ENCODE measurements at places on chromosomes 3 and 15.

DNA sequence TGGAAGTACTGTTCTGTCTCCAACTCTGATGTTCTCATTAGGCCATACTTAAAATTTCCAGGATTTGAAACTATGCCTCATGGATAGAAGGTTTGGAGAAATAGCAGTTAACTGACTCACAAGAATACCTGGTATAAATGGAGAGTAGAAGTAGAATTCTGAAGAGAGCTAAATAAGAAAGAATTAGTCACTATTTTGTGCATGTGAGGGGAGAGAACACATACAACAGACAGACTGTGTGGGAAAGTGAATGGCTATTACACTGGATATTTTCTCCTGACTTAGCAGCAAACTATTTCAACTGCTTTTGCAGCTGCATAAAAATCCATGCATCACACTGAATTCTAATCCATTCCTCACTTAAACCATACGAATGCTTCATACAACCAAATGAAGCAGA is 71.3 kb downstream of the C3orf70 start:
- DNase-seq = no peak

DNA sequence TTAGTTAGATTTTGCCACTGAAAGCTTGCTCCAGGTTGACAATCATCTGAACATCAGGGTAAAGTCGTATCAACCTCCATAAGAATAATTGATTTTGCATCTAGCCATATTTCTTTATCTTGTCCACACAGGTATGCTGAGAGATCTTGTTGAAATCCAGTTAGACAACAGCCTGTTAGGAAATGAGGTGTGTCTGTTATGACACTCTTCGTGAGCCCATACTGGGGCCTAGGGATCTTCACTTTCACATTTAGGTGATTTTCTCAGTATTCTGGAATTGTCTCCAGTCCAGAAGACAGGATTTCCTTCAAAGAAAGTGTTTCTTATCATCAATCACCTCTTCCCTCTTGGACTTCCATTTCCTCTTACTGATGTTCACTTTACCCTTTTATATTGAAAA is 18.1 kb downstream of the DNAJB11 start:
- no peak for DNase-seq

- no peak for DNase-seq
Measured at GRCh38 chr3:182239316-182239715, 527.6 kb downstream of the SOX2 start.

DNA sequence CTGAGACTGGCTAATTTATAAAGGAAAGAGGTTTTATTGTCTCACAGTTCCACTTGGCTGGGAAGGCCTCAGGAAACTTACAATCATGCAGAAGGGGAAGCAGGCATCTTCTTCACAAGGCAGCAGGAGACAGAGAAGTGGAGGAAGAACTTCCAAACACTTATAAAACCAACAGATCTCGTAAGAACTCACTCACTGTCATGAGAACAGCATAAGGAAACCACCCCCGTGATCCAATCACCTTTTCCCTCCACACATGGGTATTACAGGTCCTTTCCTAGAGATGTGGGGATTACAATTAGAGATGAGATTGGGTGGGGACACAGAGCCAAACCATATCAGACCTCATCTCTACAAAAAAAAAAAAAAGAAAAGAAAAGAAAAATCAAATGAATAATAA is 25.7 kb downstream of the CGGBP1 start:
- DNase-seq = no peak

DNA sequence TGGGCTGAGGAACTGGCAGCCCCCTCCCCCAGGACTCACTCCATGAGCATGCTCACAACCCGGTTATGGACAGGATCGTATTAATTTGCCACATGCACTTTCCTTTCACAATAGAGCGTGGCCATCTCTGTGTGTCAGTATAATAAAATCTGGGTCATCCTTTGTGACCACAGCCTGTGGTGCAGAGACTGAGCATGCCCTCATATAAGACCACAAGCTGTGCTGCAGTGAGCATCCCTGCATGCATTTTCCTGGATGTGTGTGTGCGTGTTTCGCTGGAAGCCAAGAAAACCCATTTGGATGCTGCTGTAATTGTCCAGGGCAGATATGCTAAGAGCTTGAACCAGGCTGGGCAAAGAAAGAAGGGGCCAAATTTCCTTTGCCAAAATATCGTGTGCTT is 39.7 kb downstream of the CYP11A1 start:
- no peak for DNase-seq

GRCh38 chr3:197203714-197204146 is 94.7 kb downstream of the DLG1 start:
- no peak for DNase-seq

GRCh38 chr3:58160399-58160798 is 50.4 kb downstream of the DNASE1L3 start:
- no peak for DNase-seq

GRCh38 chr3:120039642-120040610 is 54.3 kb downstream of the GSK3B start:
- no peak for DNase-seq

- no peak for DNase-seq
Measured at GRCh38 chr15:41948490-41948889, 23.9 kb downstream of the EHD4 start.

GRCh38 chr3:59606638-59607266 is 556.9 kb upstream of the CFAP20DC start:
- DNase-seq = no peak

DNA sequence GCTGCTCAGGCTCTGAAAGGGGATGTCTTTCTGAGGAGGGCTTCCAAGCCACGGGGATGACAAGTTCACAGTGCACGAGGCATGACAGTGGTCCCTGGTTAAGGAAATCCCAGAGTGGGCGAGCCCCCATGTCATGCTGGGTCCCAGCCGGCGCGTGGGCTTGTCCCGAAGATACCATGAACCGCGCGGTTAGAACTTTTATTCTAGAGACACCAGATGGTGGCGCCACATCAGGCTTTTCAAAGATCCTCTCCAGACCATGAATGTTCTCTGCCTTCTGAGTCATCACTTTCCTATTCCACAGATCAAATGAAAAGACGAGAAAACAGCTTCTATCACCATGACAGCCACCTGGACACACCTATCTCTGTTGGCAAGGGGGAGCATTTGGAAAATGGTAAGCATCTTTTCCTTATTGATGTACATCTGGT is 227.8 kb upstream of the LYSMD4 start:
- DNase-seq = no peak

DNA sequence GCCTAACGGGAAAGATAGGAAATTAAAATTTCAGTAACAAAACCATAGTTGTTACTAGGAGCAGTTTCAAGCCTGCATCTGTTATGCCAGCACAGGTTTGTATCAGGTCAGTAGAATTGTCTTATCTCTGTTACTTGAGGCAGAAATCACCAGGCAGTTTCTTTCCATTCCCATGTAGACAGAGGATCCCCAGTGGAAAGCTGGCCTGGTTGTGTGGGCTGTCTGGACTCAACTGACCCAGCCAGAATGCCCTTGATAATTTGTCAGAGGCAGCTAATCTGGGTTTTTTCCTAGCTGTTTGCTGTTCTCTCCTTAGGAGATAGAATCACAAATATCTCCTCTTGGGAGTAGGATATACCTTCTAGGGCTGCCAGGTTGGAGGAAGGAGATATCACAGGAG is 1044.7 kb downstream of the IGSF11 start:
- DNase-seq = no peak

- DNase-seq = no peak
Measured at GRCh38 chr3:170130532-170130931, 51.0 kb downstream of the PHC3 start.

DNA sequence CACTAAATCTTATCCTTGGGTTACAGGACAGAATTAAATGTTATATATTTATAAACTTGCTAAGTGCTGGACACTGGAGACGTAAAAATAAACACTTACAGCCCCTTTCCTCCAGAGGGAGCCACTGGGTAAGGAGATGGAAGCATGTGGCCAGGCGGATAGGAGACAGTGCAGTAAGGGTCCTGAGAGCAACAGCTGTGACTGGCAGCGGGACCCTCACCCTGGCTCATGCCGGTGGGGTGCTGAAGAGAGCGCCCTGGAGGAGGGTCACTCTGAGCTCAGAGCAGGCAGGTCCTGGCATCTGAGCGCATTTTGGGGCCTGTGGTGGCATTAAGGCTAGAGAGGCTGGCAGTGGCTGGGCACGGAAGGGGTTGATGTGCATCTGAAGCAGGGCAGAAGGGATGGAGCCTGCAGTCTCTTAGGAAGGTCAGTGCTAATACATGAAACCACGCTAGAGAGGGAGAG is 16.0 kb downstream of the SEC61A1 start:
- no peak for DNase-seq

GRCh38 chr3:135197246-135197645 is 402.2 kb downstream of the EPHB1 start:
- no peak for DNase-seq

GRCh38 chr3:18740631-18741583 is 315.8 kb upstream of the SATB1 start:
- peak; percentile 83 for DNase-seq

- no peak for DNase-seq
Measured at GRCh38 chr15:95051861-95052260, 820.5 kb downstream of the MCTP2 start.

DNA sequence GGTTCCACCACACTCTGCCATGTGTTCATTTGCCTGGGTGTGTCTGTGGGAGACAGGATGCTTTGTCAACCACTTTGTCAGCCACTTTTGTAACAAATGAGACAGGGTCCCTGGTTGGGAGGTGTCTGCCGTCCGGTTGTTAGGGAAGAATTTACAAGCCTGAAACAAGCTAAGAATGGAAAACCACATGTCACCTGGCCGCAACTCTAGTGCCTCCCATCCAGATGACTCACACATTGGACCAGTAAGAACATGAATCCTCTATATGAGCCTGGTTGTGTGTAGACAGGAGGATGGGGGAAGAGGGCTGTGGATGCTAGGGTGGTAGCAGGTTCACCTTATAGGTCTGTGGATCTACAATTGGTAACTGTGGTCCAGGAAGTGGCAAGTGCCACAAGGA is 335.3 kb downstream of the CLSTN2 start:
- no peak for DNase-seq

DNA sequence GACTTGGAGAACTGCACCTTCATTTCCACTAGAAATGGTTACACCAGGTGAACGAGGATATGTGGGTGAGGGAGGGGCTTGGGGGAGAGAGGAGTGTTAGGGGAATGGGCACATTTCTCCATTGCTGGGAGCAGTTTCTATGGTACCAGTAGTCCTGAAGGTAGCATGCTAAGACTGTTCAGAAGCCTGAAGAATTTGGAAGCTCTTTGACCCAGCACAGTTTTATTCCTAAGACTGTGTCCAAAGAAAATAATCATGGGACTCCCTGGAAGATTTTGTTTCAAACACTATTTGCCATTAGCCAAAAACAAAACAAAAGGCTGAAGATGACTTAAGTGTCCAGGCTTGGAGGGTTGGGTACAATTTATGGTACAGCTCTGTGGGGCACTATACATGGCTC is 32.1 kb downstream of the ST6GAL1 start:
- no peak for DNase-seq

GRCh38 chr3:97432914-97433313 is 331.6 kb upstream of the ARL6 start:
- no peak for DNase-seq

GRCh38 chr3:194773771-194774455 is 88.2 kb downstream of the FAM43A start:
- DNase-seq = no peak

DNA sequence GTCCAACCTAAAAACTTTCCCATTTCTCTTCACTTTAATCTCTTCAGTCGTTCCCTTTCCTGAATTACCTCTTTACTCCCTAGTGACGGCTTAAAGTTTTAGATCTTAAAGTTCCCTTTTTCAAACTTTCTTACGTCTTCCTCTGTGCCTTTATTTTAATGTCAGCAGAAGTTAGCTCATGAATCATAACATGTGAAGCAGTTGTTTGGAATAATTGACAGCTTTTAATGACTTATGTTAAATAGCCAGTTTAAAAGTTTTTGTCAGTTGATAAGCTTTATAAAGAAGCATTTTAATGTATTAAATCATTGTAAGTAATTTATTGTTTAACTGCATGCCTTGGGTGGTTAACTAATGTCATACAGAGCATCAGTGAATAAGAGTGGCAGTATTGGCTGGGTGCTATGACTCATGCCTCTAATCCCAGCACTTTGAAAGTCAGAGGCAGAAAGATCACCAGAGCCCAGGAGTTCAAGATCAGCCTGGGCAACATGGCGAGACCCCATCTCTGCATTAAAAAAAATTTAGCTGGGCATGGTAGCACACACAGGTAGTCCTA is 33.9 kb downstream of the PIK3CA start:
- no peak for DNase-seq

DNA sequence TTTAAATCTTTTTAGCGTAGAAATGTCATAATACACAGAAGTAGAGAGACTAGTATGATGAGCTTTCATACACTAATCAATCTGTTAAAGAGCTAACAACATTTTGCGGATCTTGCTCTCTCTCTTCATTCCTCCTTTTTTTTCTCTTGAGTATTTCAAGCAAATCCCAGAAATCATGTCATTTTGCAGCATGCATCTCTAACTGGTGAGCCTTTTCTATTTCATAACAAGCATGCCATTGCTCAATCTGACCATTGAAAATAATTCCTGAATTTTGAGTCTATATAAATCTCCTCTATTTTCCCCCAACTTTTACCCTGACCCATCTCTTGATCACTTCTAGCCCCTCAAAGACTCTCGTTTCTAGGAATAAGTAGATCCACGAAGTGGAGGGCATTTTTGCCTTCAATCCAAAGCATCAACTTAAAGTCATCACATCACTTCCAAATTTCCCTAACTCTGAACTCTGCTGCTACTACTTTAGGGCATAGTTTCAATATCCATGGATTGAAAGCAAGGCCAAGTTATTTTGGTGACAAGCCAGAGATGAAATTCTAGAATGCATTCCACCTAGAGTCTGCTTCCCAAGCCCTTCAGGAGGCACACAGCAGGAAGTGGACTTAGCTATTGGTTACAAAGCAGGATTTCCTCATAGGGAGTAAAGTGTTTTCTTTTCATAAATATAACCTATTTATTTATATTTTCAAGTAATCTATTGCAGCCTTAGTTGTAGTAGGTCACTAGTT is 253.5 kb upstream of the ZPLD1 start:
- no peak for DNase-seq

DNA sequence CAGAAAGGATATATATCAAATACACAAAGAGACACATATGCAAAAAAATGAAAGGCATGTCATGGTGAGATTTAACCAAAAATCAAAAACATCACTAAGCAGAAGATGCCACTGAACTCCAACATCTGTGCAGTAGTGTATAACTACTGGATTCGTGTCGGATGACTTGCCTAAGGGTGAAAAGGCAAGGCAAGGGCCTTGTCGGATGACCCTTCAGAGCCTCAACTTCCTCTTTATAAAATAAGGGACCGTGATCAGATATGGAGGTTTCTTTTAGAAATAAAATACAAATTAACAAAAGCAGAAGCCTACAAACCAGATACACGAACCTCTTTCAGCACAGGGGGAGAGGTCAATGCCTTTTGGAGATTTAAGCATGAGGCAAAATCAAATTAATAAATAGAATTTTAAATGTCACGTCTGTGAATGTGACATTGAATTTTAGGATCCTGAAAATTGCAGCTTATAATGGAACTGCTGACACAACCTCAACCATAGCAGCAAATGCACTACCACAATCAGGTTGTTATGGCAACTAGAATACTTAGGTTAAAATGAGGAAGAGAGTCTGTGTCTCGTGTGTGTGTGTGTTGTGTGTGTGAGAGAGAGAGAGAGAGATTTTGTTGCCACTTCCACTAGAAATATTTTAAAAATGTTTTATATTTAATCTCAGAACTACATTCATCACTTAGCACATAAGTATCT is 8.3 kb upstream of the CHRM5 start:
- no peak for DNase-seq
